ENCODE measurements at places on chromosomes 12 and 14. TPM values are rescaled to one million over a fixed set of nuclear protein-coding genes. Genes with fewer than 3 reads are reported as not detected.
A peak's percentile ranks its signal among the peaks of the same experiment; 100 is the strongest.

The PPP4R4 gene
- total RNA-seq, result 0.54 TPM

DNA sequence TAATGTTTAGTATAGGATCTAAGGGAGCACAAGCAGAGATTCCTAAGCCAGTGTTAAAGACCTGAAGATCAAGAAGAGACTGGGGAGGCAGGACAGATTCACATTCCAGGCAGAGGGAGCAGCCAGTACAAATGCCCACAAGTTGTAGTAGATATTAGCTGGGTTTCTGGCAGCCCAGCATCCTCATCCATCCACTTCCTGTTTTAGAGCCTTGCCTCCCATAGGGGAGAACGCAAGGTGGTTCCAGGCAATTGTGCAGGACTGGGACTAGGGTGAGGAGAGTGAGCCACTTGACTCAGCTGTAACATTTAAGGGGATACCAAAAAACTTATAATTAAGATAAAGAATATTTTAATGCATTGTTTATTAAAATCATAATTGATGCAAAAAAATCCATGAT, 71.3 kb upstream of the PSMA6 start:
- DNase-seq, result no peak

GRCh38 chr12:72271451-72272090, 599 bp upstream of the TRHDE start:
- peak; percentile 21 for DNase-seq

GRCh38 chr12:80924437-80924836, 13.3 kb downstream of the LIN7A start:
- DNase-seq, result no peak

Data from mesothelial cell of epicardium (in vitro differentiated cells).